ENCODE measurements at places on chromosomes 1 and 21.

DNA sequence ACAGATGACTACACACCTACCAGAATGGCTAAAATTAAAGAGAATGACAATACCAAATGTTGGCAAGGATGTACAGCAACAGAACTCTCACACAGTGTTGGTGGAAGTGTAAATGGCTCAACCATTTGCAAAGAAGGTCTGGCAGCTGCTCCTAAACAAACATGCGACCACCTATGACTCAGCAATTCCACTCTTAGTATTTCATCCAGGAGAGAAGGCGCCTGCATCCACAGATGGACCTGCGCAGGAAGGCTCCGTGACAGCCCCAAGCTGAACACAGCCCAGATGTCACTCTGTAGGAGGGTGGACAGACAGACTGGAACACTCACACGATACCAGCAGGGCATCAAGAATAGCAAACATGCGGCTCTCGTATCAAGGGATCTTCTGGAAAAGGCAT, 6.7 kb downstream of the PTTG1IP start:
- no peak for DNase-seq

DNA sequence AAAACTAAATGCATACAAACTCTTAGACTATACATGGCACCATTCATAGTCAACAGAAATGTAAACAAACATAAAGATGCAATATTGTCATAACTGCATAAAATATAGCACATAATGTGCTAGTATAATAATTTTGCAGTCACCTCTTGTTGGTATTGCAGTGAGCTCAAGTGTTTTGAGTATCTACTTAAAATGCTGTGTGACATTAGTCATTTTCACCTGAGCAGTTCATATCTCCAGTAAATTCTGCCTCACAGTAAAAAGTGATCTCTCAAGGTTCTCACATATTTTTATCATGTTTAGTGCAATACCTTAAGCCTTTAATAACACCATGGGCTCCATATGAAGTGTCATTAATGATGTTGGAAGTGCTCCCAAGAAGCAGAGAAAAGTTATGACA, 29.6 kb upstream of the FMO2 start:
- no peak for DNase-seq

DNA sequence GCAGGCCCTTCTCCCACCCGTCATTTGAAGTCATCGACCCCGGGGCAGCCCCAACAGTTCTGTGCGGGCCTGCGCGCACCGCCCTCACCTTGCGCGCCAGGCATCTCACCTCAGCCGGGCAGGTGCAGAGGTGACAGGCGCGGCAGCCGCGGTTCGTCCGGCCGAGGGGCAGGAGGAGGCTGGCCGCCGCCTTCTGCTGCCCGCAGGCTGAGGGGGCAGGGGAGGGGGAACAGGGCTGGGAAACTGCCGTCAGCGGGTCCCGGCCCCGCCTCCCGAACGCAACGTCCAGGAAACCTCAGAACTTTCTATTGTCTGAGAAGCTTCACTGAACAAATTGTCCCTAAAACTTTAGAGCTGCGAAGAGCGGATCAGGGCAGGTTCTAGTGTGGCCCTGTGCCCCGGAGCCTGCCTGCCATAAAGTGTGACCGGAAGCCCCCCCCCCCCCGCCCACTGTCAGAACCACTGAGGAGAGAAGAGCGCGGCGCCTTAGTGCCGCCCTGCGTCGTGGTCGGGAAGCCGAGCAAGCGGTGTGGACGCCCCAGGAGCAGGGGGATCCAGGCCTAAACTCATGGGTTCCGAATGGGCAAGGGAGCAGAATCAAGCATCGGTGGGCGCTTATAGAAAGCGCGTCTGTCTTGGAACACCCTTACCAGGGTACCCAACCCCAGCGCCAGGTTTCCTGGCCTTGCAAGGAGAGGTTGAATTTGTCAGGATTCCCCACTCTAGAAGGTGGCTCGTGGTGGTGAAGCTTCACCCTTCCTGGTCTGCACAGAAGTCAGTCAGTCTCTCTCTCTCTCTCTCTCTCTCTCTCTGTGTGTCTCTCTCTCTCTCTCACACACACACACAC, 13.3 kb upstream of the TBX15 start:
- DNase-seq = no peak

DNA sequence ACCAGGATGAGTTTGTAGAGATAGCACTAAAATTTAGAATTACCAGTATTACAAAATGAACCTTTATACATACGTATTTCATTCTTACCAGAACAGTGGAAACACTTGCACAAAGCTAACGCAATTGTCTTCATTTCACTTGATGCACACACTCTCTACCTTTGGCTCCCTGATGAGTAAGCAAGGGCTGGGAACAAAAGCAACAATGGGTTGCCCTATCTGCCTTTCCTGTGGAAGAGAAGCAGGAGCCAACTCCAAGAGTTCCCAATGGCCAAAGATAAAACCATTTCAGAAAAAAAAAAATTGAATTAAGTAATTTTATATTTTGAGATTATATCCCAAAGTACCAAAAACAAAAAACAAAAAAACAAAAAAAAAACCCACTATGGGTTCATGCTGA, 344.1 kb upstream of the GREM2 start:
- DNase-seq = no peak

DNA sequence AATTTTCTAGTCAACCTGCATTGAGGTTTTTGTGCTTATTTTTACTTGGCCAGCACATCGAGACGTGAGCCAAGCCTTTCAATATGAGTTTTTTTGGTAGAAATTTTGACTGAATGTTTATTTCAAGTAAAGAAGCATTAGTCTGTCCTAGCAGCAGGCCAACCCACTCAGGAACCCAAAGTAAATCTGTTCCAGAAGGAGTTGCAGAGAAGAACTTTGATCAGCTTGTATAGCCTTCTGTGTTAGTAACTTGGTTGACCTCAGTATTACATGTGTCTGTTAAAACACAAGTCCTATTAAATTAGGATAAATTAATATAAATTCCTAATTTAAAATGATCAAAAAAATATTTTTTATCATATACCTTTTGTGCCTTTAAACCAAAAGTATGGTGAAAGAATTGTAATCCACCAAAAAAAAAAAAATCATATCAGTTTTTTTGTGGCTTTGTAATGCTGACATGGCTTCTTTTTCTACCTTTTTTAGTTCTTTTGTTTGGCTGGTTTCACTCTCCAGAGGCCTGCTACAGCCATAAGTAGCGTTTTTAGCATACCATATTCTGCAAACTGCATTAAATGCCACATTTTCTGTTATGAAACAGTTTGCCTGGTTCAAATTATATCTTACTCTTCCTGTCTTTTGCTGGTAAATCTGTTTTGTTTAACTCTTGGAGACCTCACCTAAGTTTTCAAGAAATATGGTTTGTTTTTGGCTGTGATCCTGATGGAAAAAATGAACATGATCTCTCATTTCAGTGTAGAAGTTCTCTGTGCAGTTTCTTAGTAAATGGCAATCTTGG, 39.5 kb downstream of the ATF6 start:
- DNase-seq = no peak

DNA sequence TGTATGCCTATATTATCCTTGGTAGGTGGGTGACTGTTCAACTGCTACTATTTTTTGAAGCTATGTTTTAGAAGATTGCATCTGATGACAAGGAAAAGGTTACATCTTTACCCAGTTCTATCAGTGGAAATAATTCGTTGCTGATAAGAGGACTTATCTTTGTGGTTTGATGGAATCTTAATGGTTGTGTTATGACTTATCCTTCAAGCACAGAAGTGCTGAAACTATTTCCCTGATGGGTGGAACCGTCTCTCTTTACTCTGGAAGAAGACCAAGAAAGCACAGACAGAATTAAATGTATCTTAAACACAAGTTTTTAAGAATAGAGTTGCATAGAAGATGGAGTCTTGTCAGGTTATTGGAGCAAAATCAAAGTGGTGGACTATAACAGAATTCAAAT, 437.7 kb upstream of the KAZN start:
- no peak for DNase-seq

GRCh38 chr1:111503585-111504060, at the start of the genes ADORA3 and TMIGD3:
ADORA3 (minus strand) TSS chr1:111503633; CDS start chr1:111503354, 279 bp downstream.
TMIGD3 (minus strand) TSS chr1:111503633; CDS start chr1:111503354, 279 bp downstream.
- DNase-seq = no peak

DNA sequence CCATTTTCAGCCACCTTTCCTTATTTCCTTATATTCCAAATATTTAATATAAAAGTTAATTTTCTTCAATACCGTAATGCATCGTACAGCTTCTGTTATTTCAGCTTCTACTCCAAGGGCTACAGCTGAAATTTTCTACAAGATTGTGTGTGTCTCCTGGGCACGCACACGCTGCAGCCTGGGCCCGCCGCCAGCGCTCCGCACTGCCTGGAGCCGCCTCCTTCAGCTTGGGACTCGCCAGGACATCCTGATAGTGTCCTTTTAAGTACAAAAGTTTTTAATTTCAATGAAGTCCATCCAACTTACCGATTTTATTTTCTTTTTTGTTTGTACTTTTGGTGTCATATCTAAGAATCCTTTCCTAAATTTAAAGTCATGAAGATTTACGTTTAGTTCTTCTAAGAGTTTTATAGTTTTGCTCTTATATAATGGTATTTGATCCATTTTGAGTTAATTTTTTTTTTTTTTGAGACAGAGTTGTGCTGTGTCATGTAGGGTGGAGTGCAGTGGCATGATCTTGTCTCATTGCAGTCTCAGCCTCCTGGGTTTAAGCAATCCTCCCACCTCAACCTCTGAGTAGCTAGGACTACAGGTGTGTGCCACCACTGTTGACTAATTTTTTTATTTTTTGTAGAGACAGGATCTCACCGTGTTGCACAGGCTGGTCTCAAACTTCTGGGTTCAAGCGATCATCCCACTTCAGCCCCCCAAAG, 82.8 kb downstream of the AXDND1 start:
- DNase-seq = no peak

DNA sequence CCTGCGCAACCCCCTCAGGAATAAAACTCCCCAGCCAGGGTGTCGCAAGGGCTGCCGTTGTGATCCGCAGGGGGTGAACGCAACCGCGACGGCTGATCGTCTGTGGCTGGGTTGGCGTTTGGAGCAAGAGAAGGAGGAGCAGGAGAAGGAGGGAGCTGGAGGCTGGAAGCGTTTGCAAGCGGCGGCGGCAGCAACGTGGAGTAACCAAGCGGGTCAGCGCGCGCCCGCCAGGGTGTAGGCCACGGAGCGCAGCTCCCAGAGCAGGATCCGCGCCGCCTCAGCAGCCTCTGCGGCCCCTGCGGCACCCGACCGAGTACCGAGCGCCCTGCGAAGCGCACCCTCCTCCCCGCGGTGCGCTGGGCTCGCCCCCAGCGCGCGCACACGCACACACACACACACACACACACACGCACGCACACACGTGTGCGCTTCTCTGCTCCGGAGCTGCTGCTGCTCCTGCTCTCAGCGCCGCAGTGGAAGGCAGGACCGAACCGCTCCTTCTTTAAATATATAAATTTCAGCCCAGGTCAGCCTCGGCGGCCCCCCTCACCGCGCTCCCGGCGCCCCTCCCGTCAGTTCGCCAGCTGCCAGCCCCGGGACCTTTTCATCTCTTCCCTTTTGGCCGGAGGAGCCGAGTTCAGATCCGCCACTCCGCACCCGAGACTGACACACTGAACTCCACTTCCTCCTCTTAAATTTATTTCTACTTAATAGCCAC, 696 bp downstream of the TGFB2 start:
- no peak for DNase-seq

DNA sequence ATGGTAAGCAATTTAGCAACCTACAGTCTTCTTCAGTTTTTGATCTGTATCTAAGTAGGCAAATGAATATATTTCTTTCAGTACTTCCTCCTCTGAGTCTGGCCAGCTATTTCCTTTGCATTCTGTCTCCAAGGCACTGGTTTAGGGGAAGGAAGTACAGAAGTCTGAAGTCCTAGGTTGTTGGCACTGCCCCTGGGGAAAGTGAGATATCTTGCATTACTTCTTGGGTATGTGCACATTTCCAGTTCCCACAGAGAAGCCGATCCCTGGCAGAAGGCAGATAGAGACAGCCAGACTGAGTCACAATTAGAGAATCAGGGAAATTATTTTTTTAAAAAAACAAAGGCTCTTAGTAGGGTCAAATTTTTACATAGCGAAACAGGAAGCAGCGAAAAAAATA, 98.8 kb downstream of the RASAL2 start:
- no peak for DNase-seq

- no peak for DNase-seq
These were observed 95.6 kb downstream of the ZNF281 start for GRCh38 chr1:200314085-200314750.

- no peak for DNase-seq
These were observed 317.5 kb downstream of the HHAT start for GRCh38 chr1:210646258-210646616.

DNA sequence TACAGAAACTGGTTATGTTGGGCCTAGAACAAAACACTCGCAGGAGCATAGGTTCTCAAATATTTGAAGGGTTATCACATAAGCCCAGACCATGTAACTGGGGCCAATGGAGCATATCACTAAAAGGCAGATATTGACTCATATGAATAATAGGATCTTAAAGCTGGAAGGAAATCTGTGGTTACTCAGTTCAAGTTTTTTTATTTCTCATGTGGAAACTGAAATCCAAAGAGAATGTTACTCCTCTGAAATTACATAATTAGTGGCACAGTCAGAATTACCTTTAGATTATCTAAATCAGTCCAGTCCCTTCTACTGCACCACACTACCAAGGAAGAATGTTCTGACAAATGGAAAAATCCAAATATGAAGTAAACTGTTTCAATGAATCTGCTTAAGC, 12.0 kb downstream of the SLAMF8 start:
- no peak for DNase-seq

- DNase-seq = no peak
These were observed 106.3 kb upstream of the LBR start for GRCh38 chr1:225534135-225534534.

- DNase-seq = no peak
These were observed 44.9 kb upstream of the USP24 start for GRCh38 chr1:55259911-55260609.

GRCh38 chr1:47867438-47868347, 129.5 kb downstream of the TRABD2B start:
- DNase-seq = no peak

GRCh38 chr1:246066573-246066972, 440.5 kb downstream of the SMYD3 start:
- no peak for DNase-seq

GRCh38 chr1:109793089-109793485, 29.4 kb upstream of the EPS8L3 start:
- DNase-seq = no peak

DNA sequence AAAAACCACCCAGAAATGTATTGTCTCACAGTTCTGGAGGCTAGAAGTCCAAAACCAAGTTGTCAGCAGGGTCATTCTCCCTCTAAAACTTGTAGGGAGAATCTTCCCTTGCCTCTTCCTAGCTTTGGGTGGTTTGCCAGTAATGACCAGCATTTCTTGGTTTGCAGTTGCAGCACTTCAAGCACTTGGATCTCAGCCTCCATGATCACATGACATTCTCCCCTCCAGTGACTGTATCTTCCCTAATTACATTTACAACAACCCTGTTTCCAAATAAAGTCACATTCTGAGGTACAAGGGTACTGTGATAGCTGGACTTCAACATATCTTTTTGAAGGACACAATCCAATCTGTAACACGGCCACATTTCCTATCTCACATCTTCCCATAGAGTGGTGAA, 37.2 kb downstream of the EVI5 start:
- no peak for DNase-seq

DNA sequence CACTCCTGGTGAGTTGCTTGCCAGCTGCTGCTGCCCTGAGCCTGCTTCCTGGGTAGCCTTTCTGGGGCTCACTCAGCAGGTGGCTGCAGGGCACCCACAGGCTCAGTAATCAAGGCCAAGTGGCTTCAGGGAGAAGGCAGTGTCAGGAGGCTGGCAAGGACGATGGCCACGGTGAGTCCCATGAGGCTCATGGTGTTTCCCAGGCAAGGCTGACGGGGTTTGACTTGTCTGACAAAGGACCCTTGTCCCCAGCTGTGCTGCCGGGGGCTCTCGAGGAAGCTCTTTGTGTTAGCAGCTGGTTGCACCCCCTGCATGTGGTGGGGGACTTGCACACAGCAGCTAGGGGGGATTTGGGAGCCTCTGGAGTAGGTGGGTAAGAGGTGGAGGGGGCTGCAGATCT, 190.5 kb upstream of the C1orf174 start:
- DNase-seq = no peak

- DNase-seq = no peak
These were observed 61.6 kb upstream of the RUNX3 start for GRCh38 chr1:24991697-24992096.
